Adrenal gland (tissue), 19 donors: ENCODE measurements at places on chromosomes 5 and 9. TPM values are rescaled to one million over a fixed set of nuclear protein-coding genes. Genes with fewer than 3 reads are reported as not detected.

- H3K4me1 ChIP-seq, result no peaks in the 10 kb centered on the region
- no peaks in the 10 kb centered on the region for H3K27me3 ChIP-seq
- H3K36me3 ChIP-seq, result no peaks in the 10 kb centered on the region
Observed at GRCh38 chr5:21573416-21574314, 1279.5 kb downstream of the CDH12 start.

C6 gene
- 1.8 TPM for total RNA-seq

DNA sequence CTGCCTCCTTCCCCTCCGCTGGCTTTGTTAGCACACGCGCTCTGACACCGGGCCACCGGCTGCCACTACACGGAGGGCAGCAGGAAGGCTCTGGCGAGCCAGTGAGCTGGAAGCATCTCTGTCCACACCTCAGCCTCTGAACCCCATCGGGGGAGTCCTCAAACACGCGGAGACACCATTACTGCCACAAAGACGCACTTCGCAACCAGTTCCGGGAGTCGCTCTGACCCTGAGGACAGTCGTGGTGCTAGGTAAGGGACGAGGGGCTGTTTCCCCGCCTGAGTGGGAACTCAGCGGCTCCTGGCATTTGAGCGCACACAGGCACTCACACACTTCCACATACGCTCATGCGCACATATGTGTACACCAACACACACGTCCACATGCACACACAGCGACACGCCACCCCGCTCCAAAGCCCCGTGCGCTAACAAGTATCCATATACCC is 160.0 kb downstream of the C9orf152 start:
- no peak overlapping the region for H3K4me3 ChIP-seq
- no peaks in the 10 kb centered on the region for H3K27me3 ChIP-seq
- peaks cover 36% of the 10 kb centered on the region for H3K4me1 ChIP-seq
- DNase-seq, result no peak

IFNA21 gene
- total RNA-seq, result not detected

DNA sequence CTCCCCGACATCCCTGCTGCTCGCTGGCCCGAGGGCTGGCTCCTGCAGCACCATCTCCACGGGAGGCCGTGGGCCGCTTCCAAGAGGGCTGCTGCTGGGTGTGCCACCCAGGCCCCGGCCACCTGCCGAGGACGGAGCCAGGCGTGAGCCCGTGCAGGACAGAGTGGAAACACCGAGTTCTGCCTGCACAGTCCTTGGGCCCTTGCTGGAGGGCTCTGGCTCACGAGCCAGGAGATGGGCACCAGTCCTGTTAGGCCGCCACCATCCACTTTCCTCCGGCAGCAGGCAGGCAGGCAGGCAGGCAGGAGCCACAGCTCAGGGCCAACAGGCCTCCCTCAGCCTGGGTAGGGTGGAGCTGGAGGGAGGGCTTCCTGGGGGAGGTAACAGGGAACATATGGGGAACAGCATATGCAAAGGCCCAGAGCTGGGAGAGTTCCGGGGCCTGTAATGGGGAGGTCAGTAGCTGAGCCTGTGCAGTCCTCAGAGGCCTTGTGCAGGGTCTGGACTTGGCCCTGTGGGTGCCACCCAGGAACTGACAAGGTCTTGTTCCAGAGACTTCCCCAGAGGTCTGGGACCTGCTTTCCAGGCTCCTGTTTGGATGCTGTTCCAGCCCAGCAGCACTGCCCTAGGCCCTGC is 31.9 kb downstream of the RXRA start:
- DNase-seq, result no peak
- H3K36me3 ChIP-seq, result no peaks in the 10 kb centered on the region
- no peak overlapping the region for H3K4me3 ChIP-seq
- H3K27me3 ChIP-seq, result no peaks in the 10 kb centered on the region

PDE6A gene
- total RNA-seq, result 0.39 TPM

DNA sequence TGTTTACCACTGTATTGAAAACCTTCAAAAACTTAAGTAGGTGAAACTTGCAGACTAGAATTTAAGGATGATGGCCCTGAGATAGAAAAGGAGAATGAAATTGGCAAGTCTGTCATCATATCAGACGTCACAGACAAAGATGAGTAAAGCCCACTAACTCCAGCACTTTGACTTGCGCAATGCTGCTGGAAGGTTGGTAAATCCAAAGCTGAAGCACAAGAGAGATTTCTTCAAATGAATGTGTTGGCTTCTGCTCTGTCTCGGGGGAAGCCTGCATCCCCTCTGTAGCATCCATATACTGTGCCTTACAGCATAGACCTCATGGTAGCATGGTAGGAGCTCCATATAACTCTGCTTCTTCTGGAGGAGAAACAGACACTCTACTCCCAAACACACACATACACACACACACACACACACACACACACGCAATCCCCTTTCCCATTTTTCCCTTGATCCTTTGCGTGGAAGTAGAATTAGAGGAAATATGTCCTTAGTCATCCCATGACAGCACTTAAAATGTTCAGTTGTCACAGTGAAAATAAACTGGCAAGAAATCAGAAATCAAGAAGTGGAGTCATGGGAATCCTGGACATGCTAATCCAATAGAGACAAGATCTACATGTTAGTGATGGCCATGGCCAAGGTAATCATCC is 241.5 kb downstream of the NR3C1 start:
- H3K27ac ChIP-seq, result no peak overlapping the region
- H3K4me1 ChIP-seq, result no peaks in the 10 kb centered on the region
- no peak overlapping the region for H3K4me3 ChIP-seq
- no peaks in the 10 kb centered on the region for H3K36me3 ChIP-seq
- DNase-seq, result peak; percentile 38
- H3K27me3 ChIP-seq, result no peaks in the 10 kb centered on the region

C9orf78 gene
- 60.0 TPM for total RNA-seq

IRX1 gene
- not detected for total RNA-seq

IL3 gene
- total RNA-seq, result not detected

- H3K4me3 ChIP-seq, result no peak overlapping the region
- DNase-seq, result no peak
- no peak overlapping the region for H3K27ac ChIP-seq
- H3K27me3 ChIP-seq, result no peaks in the 10 kb centered on the region
- H3K36me3 ChIP-seq, result no peaks in the 10 kb centered on the region
- H3K4me1 ChIP-seq, result no peaks in the 10 kb centered on the region
Observed at GRCh38 chr5:79076819-79077218, 7.3 kb downstream of the BHMT2 start.

- no peaks in the 10 kb centered on the region for H3K36me3 ChIP-seq
- no peak overlapping the region for H3K27ac ChIP-seq
- no peaks in the 10 kb centered on the region for H3K27me3 ChIP-seq
Observed at GRCh38 chr5:15796557-15796956, 296.6 kb downstream of the FBXL7 start.

GRCh38 chr9:133341369-133342068 is 5.5 kb upstream of the SURF6 start:
- H3K36me3 ChIP-seq, result no peaks in the 10 kb centered on the region
- no peaks in the 10 kb centered on the region for H3K27me3 ChIP-seq
- H3K27ac ChIP-seq, result peak overlapping the region; percentile 12
- peak; percentile 60 for DNase-seq

DNA sequence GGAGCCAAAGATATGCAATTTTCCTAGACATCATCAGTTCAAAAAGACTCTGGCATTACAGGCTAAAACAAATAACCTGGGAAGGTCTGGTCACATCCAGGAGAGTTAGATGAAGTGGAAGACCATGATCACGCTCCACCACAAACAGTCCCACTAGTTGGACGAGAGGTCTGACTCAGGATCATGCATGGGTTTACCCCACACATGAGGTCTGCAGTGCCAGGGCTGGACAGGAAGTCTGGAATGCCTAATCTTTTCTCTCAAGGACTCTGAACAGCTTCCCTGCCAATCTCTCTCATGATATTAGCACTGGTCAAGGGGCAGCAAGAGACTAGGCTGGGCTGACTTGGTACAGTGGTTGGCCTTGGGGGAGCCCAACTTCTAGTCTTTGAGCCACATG is 7.1 kb downstream of the PRUNE2 start:
- H3K27ac ChIP-seq, result no peak overlapping the region
- no peak overlapping the region for H3K4me3 ChIP-seq
- H3K36me3 ChIP-seq, result no peaks in the 10 kb centered on the region
- H3K4me1 ChIP-seq, result no peaks in the 10 kb centered on the region

DNA sequence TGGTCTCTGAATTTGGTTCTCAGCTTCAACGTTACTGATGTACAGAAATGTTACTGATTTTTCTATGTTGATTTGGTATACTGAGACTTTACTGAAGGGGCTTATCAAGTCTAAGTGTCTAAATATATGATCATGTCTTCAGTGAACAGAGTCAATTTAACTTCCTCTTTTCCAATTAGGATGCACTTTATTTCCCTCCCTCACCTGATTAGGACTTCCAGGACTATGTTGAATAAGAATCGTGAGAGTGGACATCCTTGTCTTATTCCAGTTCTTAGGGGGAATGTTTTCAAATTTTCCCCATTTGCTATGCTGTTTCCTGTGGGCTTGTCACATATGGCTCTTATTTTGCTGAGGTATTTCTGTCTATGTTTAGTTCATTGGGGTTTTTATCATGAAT is 349.5 kb downstream of the PRR16 start:
- no peaks in the 10 kb centered on the region for H3K27me3 ChIP-seq
- no peak overlapping the region for H3K27ac ChIP-seq
- no peak for DNase-seq
- no peaks in the 10 kb centered on the region for H3K4me1 ChIP-seq
